ENCODE measurements at places on chromosomes 5 and 9.

GRCh38 chr5:37316027-37316426 is 54.9 kb downstream of the NUP155 start:
- peaks cover 2% of the 10 kb centered on the region for H3K36me3 ChIP-seq
- DNase-seq, result no peak
- H3K4me3 ChIP-seq, result no peak overlapping the region
- no peaks in the 10 kb centered on the region for H3K27me3 ChIP-seq
- no peaks in the 10 kb centered on the region for H3K4me1 ChIP-seq
- no peak overlapping the region for H3K27ac ChIP-seq

GRCh38 chr9:89484475-89485404 is 13.2 kb downstream of the SEMA4D start:
- peak overlapping the region; percentile 95 for H3K27ac ChIP-seq
- DNase-seq, result no peak

DNA sequence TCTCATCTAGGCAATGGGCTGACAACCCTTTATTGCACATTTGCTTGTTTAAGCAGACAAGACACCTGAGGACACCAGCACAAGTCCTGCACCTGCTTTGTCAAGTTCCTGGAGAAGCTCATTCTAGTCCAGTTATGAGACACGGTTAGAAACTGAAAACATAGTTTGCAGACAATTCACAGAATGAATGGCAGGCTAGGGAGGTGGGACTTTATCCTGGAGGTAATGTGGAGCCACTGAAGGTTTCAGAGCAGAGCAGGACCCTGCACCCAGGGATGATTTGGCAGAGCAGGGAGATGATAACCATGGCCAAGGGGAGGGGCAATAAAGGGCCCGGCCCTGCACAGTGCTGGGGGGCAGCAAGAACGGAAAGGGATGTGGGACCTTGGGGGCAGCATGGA is 50.7 kb upstream of the SLC25A51 start:
- DNase-seq, result no peak
- H3K4me1 ChIP-seq, result no peaks in the 10 kb centered on the region
- H3K4me3 ChIP-seq, result no peak overlapping the region
- no peak overlapping the region for H3K27ac ChIP-seq
- no peaks in the 10 kb centered on the region for H3K27me3 ChIP-seq
- H3K36me3 ChIP-seq, result no peaks in the 10 kb centered on the region

DNA sequence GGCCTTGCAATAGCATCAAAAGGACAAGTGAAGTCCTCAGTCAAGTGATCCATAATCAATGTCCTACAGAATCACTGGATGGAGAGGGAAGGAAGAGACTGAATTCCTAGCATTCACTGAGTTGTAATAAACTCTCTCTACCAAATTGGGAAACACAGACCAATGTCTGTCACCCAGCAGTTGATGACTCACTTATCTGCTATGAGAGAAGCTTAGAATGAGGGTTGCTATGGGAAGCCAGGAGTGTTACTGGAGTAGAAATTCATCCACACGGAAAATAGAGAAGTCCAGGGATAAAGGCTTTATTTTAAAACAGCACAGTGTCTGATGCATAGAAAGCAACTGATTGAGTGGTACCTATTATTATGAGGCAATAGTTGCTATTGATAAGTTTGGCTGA is 407.4 kb downstream of the BRINP1 start:
- no peaks in the 10 kb centered on the region for H3K27me3 ChIP-seq
- no peak overlapping the region for H3K4me3 ChIP-seq
- peaks cover 3% of the 10 kb centered on the region for H3K4me1 ChIP-seq
- no peak for DNase-seq

DNA sequence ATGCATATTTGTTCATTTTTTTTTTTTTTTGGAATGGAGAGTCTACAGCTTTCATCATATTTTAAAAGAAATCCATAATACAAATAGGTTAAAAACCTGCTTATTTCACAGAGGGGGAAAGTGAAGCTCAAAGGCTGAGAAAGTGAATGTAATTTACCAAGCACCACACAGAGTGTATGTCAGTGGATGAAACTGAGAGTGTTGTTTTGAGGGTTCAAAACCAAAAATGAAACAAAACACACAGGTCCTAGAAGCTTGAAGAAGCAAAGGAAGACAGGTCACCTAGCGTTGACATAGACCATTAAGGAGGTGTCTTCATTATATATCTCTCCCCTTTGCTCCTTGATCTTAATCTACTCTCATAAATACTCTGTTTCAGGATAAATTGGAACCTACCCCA is 7.5 kb downstream of the NMUR2 start:
- no peak overlapping the region for H3K27ac ChIP-seq
- H3K27me3 ChIP-seq, result no peaks in the 10 kb centered on the region
- no peak for DNase-seq
- no peaks in the 10 kb centered on the region for H3K4me1 ChIP-seq
- H3K4me3 ChIP-seq, result no peak overlapping the region

GRCh38 chr5:102664616-102665335 is 90.3 kb upstream of the PAM start:
- H3K27ac ChIP-seq, result no peak overlapping the region
- no peak overlapping the region for H3K4me3 ChIP-seq
- DNase-seq, result no peak
- H3K27me3 ChIP-seq, result no peaks in the 10 kb centered on the region
- no peaks in the 10 kb centered on the region for H3K36me3 ChIP-seq

DNA sequence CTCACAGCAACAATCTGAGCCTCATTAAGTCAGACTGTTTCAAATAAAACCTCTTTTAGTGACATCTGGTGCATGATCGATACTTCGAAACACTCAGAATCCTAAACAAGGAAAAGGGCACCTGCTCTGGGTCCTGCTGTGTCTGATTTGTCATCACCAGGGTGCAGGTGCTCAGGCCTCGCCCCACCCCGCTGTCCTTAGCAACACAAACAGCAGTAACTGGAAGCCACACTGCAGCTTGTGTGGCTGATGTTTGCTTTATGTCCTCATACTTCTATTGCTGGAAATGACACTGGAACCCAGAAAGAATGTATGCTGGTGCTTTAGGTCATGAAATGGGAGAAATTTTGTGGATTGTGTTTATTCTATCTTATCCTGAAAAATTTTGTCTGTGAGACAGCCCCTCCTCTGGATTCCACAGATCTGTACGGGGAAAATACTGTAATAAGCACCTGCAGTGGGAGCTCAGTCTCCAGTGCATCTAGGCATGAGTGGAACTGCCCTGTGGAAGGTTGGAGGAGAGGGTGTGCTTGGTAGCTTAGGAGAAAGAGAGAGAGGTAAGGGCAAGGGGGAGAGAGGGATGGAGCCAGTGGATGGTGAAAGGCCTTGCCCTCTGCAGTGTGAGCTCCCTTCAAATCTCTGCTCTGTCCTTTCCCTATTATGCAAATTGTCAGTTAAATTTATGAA is 284.2 kb downstream of the SMARCA2 start:
- H3K27ac ChIP-seq, result no peak overlapping the region
- H3K36me3 ChIP-seq, result no peaks in the 10 kb centered on the region
- H3K4me1 ChIP-seq, result no peaks in the 10 kb centered on the region

DNA sequence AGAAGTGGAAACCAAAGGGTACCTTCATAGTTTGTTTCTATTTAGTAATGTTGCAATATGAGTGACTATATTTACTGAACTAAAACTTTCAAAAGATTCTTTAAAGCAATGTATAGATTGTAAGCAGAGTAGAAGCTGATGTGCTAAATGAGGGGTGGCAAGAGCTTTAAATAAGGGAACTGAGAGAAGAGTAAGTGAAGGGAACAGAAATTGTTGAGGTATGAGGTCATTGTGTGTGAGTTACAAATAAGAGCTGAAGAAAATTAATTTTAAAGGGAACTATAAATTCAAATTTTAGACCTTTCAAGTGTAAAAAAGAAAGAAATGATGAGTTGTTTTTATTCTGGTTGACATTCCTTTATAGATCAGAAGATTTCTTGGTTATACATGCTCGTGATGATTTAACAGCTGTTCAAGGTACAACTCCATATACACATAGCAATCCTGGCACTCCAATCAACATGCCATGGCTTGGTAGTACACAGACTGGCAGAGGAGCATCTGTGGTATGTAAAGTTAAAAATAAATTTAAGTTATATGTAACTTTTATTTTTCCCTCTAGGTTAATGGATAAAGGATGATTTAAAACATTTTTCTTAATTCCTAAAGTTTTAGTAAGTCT is 135.1 kb upstream of the TNFAIP8 start:
- no peak for DNase-seq
- no peaks in the 10 kb centered on the region for H3K27me3 ChIP-seq
- no peaks in the 10 kb centered on the region for H3K4me1 ChIP-seq

DNA sequence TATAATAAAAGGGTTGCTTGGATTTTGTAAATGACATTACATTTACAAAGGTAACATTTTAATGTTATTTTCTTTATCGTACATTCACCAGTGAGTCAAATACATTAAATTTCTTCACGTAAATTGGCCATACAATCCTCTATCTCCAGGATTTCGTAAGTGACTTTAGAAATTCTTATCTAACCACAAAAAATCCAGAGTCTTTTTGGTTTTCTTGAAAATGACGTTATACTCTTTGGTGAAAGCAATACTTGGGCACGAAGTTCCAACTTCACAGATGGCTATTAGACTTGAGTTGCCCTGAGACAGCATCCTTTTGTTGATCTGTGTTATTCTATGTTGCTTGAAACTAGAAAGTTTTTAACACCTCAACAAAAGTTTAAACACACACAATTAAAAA is 87.4 kb upstream of the CDH10 start:
- no peak overlapping the region for H3K4me3 ChIP-seq
- H3K4me1 ChIP-seq, result no peaks in the 10 kb centered on the region
- no peak for DNase-seq

- no peaks in the 10 kb centered on the region for H3K27me3 ChIP-seq
- H3K36me3 ChIP-seq, result no peaks in the 10 kb centered on the region
- DNase-seq, result peak; percentile 44
- H3K4me3 ChIP-seq, result no peak overlapping the region
These were observed 199.4 kb downstream of the ESM1 start for GRCh38 chr5:54785729-54786591.

DNA sequence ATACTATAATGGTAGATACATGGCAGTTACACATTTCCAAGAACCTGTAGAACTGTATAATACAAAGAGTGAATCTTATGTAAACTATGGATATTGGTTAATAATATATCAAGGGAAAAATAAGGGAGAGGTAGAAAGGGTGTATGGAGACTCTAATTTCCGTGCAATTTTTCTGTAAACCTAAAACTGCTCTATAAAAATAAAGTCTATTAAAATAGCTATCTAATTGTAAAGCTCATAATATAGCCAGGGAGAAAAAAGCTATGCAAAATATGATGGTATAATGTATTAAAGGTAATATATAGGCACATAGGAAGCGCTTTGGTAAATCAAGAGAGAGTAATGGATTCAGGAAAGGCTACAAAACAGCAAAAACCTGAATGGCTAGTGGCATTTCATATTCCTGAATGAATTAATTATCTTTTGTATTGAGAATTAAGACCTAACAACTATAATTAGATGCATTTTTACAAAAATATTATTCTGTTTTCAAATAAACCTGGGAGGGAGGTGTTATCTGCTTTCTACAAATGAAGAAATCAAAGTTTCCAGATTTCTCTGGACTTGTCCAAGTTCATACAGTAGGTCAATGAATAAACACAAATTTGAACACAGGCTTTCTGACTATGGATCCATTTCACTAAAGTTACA is 22.8 kb downstream of the ANXA1 start:
- no peak overlapping the region for H3K27ac ChIP-seq
- H3K4me1 ChIP-seq, result no peaks in the 10 kb centered on the region
- H3K27me3 ChIP-seq, result no peaks in the 10 kb centered on the region
- H3K4me3 ChIP-seq, result no peak overlapping the region
- no peak for DNase-seq

GRCh38 chr9:95074632-95075031 is 242.9 kb downstream of the FANCC start:
- no peak overlapping the region for H3K4me3 ChIP-seq
- peak; percentile 50 for DNase-seq
- no peaks in the 10 kb centered on the region for H3K27me3 ChIP-seq
- no peaks in the 10 kb centered on the region for H3K36me3 ChIP-seq
- H3K4me1 ChIP-seq, result peaks cover 92% of the 10 kb centered on the region

DNA sequence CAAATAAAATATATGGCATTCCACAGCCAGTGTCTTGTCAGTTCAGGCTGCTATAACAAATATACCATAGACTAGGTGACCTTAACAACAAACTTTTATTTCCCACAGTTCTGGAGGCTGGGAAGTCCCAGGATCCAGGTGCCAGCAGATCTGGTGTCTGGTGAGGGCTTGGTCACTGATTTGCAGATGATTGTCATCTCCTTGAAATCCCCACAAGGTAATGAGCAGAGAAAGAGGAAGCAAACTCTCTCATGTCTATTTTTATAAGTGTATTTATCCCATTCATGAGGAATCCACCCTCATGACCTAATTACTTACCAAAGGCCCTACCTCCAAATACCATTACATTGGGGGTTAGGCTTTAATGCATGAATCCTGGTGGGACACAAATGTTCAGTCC is 663.2 kb downstream of the TLR4 start:
- DNase-seq, result no peak
- no peaks in the 10 kb centered on the region for H3K4me1 ChIP-seq
- no peaks in the 10 kb centered on the region for H3K36me3 ChIP-seq
- no peaks in the 10 kb centered on the region for H3K27me3 ChIP-seq
- no peak overlapping the region for H3K27ac ChIP-seq

GRCh38 chr5:160047423-160047822 is 38.5 kb downstream of the TTC1 start:
- no peak overlapping the region for H3K4me3 ChIP-seq
- no peaks in the 10 kb centered on the region for H3K4me1 ChIP-seq
- H3K36me3 ChIP-seq, result peaks cover 42% of the 10 kb centered on the region
- no peaks in the 10 kb centered on the region for H3K27me3 ChIP-seq
- H3K27ac ChIP-seq, result no peak overlapping the region

- no peak overlapping the region for H3K4me3 ChIP-seq
- no peak for DNase-seq
- H3K27ac ChIP-seq, result no peak overlapping the region
- no peaks in the 10 kb centered on the region for H3K27me3 ChIP-seq
These were observed 154.7 kb downstream of the WDR70 start for GRCh38 chr5:37533851-37534250.

DNA sequence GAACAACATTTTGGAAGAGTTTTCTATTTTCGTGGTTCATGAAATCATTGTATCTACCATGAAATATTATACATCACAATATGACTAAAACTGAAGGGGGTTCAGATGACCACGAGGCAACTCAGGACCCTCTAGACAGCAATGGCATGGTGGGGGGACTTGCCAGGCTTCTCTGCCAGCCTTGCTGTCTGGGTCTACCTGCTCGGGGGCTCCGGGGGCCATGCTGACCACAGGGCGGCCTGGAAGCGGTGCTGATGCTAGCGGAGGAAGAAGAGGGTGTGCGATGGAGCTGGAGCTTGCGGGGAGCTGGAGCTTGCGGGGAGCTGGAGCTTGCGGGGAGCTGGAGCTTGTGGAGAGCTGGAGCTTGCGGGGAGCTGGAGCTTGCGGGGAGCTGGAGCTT is 89.2 kb upstream of the IRX4 start:
- no peaks in the 10 kb centered on the region for H3K36me3 ChIP-seq
- no peaks in the 10 kb centered on the region for H3K27me3 ChIP-seq
- no peak for DNase-seq
- no peak overlapping the region for H3K4me3 ChIP-seq

Measured in gastrocnemius medialis (tissue), 4 donors.